ENCODE measurements at places on chromosomes 3 and 15. TPM values are rescaled to one million over a fixed set of nuclear protein-coding genes. Genes with fewer than 3 reads are reported as not detected.

CGGBP1 gene
- 142 TPM for total RNA-seq

TGM4 gene
- not detected for total RNA-seq

TBC1D2B gene
- 17.1 TPM for total RNA-seq

NANOGP8 gene
- total RNA-seq: 0.69 TPM

BHLHE40 gene
- 7.4 TPM for total RNA-seq

NR2E3 gene
- total RNA-seq: not detected

UNC13C gene
- total RNA-seq: 52.6 TPM
